NCI-H1092 (cell line): ENCODE measurements at places on chromosomes 3 and 15.

GRCh38 chr3:16404349-16404895, 109.1 kb downstream of the RFTN1 start:
- DNase-seq: no peak

- DNase-seq: peak; percentile 66
Measured at GRCh38 chr15:48798319-48798718, 12.6 kb downstream of the CEP152 start.

DNA sequence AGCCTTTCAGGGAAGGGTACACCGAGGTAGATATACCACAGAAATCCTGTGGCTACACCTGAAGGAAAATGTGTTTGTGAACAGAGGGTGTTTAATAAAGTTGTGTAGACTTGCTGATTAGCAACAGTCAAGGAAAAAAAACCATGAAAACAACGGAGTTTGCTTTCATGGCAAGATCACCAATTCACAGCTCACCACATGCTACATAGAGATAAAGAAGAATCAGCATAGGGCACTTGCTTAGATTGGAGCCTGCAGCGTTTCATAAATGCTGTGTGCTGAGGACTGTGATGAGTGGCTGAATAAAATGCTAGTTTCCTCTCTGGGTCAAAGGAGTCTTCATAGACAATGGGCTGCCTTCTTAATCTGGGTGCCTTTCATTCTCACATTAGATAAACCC, 257.6 kb downstream of the SLC9A9 start:
- DNase-seq: no peak

- DNase-seq: no peak
Measured at GRCh38 chr3:161096771-161097367, 8.3 kb downstream of the B3GALNT1 start.

DNA sequence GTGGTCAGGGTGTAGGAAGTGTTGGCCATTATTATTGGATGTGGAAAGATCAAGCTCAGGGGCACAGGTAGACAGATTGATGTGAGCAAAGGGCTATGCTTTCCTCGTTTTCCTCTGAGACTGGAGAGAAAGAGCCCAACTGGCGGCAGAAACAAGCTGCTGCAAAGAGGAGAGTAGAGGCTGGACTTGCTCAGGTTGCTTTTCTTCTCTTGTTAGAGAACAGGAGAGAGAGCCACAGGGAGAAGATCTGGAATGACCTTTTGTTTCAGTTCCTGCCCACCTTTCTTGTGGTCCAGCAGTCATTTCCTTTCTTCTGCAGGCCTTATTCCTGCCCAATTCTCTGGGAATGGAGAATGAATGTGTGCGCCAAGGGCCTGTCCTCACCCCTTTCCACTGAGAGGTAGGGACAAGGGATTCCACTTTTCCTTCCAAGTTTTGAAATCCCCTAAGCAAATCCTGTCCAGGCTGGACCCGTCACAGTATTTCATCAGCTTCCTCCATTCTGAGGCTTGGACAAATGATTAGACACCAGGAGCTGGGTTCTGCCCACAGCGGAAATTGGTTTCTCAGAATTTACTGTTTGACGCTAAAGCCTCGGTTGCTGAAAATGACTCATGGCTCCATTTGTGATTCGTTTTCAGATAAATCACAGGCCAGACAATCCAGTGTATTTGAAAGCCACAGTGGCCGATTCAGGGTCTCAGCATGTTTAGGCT, 16.1 kb downstream of the ZNF80 start:
- DNase-seq: no peak

- DNase-seq: no peak
Measured at GRCh38 chr3:131314318-131314717, 67.3 kb upstream of the NUDT16 start.

DNA sequence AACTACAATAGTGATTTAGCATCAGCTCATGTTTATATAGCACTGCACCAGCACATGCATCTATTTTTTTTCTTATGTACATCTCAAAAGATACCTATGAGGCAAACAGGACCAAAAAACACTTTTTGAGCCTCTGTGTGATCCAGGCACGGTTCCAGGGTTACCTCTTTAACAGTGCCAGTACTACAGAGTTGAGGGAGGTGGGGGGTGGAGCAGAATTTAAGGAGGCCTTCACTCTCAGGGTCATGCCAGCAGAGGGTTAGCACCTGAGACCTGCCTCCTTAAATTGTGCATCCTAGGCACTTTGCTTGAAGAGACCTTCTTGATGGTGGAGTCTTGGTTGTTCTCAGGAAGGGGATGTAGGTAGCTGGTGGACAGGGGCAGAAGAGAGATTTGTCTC, 150.3 kb upstream of the TBL1XR1 start:
- DNase-seq: no peak

DNA sequence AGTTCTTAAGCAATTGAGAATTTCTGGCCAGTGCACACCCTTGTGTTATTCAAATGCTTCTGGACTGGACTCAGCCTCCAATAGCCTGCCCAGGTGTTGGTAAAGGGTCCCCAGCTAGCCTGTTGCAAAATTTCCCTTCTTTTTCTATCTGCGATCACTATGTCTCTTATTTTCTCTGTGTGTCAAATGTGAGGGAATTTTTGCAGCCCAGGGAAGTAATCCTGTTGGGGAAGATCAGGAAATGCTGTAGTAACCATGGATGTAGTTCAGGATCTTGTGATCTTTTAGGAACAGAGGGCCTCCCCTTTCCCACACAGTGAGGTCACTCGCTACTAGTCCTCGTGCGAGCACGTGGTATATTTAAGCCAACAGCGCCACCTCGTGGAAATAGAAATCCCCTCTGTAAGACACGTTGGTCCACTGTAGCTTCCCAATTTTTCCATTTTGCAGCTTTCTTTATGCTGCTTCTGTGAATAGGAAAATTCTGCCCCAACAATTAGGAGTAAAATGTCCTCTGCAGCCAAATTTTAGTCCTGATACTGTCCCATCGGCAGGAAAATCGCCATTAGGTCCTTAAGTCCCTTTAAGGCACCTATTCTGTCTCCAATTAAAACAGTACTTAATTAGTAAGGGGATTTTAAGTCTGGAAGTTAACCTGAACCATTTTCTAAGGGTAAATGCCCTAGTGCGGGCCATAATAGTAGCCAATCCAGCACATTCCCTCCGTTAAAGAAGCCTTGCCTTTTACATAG, 4.0 kb upstream of the SMCO1 start:
- no peak for DNase-seq

DNA sequence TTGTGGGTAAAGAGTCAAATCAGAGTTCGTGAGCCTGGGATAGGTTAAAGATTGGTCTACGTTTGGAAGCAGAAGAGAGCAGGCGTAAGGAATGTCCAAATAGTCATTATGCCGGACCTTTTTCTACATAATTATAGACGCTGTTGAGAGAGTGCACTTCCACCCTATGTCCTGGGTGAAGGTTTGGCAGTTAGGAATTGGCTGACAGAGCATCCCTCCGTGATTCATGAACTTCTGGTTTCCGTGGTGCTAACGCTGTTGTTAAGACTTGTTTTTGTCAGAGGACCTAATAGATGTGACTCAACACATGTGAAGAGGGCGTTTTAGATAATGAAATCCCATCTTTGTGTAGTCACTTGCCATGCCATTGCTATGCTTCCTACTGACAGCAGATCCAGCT, 1.1 kb downstream of the EAF1 start:
- no peak for DNase-seq

GRCh38 chr15:75727851-75728715, 15.4 kb upstream of the CSPG4 start:
- DNase-seq: peak; percentile 42

DNA sequence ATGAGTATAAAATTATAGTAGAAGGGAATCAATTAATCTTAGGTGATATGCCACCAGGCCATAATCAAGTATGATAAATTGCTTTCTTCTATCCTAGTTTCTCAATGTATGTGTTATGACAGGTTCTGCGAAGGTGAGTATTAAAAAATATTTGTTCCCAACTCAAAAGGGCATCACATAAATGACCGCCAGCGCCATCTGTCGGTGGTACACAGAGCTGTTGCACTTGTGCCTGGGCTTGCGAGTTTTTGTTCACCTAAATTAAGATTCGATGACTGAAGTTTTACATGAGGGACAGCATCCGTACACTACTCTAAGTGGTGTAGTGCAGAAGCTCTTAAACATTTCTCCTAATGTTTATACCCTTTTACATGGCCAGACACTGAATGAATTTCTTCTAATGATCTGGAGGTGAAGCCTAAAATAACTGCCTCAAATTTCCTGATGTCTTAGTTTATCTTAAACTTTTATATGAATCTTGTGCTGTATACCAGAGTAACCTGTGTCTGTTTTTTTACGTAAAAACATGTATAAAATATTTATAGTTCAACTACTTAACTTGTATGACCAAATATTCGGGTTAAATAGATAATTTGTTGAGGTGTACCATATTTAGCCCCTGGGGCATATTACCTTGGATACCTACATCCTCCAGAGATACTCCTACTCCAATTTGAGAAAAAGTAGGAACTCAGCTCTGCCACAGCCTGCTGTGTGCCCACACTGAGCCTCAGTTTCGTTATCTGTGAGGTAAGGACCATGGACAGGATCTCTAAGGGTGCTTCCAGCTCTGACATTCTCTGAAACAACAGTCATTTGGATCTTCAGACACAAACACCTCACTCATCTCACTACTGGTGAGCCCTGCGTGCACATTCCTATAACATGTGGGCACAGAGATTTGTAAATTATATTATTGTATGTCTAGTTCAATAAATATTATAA, 365.6 kb downstream of the MAGI1 start:
- DNase-seq: peak; percentile 39
